ENCODE measurements at places on chromosomes 3 and 15.

DNA sequence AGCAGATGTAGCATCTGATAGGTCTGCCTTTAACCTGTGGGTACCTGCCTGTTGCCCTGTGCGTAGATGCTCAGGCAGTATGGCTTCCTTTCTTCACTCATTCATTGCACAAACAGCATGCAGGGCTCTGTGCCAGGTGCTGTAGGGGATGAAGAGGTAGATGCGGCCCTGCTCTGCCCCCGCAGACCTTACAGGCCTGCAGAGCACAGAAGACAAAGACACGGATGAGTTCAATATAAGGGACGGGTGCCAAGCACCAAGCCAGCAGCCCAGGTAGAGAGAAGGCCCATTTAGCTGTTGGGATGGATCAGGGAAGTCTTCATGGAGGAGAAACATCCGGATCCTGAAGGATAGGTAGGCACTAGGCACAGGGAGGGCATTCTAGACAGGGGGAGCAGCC lies 69.4 kb downstream of the AAGAB start:
- DNase-seq: no peak

GRCh38 chr3:171784937-171785336 lies 25.3 kb downstream of the PLD1 start:
- no peak for DNase-seq

DNA sequence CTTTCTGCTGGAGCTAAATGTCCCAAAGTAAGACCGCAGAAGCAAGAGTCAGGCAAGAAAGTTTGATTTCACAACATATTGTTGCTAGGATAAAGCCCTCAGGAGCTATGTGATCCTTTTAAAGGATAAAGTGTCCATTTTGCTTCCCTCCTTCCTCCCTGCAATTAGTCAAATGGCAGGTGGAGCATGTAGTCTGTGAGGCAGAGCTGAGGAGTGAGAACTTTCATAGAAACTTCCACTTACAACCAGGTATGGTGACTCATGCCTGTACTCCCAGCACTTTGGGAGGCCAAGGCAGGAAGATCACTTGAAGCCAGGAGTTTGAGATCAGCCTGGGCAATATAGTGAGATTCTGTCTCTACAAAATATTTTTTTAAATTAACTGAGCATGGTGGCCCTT lies 25.2 kb upstream of the RHCG start:
- no peak for DNase-seq

DNA sequence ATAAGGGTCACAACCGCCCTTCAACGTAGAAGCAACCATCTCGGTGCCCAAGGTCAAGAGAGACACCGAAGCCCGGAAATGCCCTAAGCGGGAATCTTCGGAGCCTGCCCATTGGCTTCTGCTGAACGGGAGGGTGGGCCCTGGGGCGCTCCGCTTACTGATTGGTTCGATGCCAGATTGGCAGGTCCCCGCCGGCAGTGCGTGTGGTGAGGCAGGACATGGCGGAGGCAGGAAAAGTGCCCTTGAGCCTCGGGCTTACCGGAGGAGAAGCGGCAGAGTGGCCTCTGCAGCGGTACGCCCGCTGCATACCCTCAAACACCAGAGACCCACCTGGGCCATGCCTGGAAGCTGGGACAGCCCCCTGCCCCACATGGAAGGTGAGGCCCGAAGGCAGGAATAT lies at the start of gene REC114:
REC114 (plus strand) TSS at position 197 of the 400 bp plus-strand sequence; CDS start at position 219, 22 bp downstream.
- DNase-seq: no peak

DNA sequence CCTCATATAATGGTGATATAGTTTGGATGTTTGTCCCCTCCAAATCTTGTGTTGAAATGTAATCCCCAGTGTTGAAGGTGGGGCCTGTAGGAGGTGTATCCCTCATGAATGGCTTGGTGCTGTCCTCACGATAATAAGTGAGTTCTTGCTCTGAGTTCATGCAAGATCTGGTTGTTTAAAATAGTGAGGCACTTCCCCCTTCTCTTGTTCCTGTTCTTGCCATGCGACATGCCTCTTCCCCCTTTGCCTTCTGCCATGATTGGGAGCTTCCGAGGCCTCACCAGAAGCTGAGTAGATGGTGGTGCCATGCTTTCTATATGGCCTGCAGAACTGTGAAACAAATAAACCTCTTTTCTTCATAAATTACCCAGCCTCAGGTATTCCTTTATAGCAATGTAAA lies 39.2 kb downstream of the REC114 start:
- DNase-seq: peak; percentile 3

DNA sequence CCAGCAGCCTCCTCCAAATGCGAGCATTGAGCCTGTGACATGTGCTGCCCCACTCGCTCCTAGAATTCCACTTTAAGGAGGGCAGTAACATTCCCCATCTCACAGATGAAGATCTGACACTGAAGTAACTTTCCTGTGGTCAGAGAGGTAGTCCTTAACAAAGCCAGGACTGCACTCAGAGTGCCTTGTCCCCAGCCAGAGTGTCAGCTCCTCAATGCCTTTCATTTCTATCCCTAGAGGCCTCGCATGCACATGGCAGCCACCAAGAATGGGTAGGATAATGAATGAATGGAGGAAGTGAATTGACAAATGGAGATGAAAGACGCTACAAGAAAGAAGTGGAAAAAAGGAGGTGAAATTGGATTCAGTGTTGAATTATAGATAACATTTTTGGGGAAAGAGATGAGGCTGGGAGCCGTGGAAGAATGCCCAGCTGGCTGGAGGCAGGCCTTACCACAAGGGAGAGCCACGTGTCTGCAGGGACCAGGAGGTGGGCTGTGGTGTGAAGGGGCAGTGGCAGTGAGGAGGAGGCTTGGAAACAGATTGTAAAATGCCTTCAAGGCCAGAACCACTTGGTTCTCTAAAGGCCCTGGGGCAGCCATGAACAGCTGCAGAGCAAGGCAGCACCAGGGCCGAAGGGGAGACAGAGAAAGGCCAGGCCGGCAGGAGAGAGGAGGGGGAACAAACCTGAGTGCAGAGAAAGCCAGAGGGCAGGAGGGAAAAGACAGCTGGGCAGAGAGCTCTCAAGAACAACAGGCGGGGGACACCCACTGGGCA lies 10.4 kb downstream of the CFAP92 start:
- no peak for DNase-seq

GRCh38 chr3:148455098-148455497 lies 242.6 kb upstream of the AGTR1 start:
- no peak for DNase-seq

DNA sequence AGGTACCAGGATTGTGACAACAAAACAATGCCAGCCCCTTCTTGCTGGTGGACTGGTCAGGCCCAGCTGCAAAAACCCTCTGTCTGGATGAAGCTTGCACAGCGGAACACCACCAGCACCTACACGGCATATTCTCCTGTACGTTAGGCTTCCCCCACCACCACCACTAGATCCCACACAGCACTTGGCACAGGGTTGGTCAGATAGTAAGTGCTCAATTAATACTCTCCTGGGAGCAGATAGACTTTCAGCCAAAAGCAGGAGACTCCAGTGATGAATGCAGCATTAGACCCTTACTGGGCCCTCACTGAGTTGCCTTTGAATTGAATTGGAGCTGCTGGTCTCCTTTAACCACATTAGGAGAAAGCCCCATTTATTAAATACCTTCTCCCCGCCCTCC lies 97.9 kb downstream of the CPN2 start:
- DNase-seq: no peak

- DNase-seq: no peak
These were observed 49.4 kb upstream of the SPTSSB start for GRCh38 chr3:161420746-161421145.
